ENCODE measurements at places on chromosomes 16 and 17.

- DNase-seq, result peak; percentile 20
Measured at GRCh38 chr16:15640966-15641365, 2.0 kb downstream of the MARF1 start.

DNA sequence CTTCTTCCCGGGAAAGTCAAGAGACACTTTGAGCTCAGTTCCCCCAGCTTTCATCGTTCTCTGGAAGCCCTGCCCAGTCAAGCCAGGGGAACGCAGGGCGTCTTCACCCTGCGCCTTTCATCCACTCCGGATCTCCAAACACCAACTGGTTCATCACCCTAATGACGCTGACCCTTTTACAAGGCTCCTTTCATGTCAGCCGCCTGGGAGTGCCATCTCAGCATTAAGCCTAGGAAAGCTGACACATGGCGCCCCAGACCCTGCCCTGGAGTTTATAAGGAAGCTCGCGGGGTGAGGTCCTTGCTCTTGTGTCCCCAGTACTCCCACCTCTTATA is 594 bp upstream of the DNAJC7 start:
- DNase-seq, result no peak

- no peak for DNase-seq
Measured at GRCh38 chr17:58121925-58122324, 26.3 kb upstream of the OR4D1 start.

DNA sequence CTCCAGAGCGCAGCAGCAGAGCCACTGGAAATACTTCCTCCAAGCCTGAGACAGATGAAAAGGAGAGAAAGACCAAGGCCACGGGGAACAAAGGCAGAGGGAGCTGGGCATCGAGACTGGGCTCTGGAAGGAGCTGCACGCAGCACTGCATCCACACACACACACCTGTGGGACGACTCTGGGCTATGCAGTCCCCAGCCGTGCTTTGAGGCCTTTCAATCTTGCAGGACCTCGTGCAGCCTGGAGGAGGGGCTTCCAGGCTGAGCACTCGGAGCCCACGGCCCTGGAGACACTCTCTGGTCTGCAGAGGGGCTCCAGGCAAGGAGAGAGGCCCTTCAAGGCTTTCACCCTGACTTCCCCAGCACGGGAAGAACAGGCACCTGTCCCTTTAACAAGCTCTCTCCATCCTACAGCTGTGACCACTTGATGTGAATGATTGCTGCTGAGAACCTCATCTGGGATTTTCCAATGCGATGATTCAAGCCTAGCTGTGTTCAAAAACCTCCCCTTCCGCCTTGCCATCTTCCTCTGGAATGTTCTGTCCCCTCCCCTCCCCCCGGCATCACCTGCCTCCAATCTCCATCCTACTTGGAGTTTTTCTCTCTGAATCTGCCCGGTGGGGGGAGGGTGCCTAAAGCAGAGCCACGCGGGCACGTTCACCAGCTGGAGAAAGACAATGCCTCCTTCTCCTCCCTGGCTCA is 37.5 kb downstream of the RBFOX3 start:
- DNase-seq, result no peak

DNA sequence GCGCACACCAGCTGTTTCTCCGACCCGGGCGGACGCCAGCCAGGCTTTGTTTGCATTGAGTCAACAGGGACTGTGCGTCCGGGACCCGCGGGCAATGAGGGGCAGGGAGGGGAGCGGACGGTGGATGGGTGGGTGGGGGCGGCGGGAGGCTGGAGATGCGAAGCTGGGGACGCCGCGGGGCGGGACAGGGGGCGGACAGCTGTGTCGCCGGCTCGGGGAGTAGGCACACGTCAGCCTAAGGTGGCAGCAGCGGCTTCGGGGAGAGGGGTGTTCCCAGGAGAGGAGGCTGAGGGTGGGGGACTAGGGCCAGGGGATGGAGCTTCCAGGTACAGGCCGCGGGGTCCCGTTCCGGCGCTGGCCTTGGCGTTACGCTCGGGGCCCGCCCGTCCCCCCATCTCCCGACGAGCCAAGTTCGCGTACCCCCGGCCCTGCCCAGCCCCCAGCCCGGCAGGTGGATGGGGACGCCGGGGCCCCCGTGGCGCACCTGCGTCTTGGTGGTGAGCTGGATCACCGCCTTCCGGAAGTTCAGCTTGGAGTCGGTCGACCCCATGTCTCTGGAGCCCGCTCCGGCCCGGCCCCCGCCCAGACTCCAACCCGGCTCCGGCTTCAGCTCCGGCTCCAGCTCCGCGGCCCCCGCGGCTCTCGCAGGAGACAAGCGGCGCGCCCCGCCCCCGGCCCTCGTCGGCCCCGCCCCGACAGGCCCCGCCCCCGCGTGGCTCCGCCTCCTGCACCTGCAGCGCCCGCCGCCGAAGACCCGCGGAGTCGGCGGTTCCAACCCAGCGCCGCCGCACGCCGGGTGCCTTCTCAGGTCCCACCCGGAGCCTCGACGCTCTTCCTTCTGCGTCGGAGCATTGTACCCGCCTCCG is at the start of gene HID1:
Gene HID1 (minus strand): TSS at position 653 of the 866 bp plus-strand sequence. CDS start 103 bp downstream, at position 550.
- DNase-seq, result peak; percentile 93

DNA sequence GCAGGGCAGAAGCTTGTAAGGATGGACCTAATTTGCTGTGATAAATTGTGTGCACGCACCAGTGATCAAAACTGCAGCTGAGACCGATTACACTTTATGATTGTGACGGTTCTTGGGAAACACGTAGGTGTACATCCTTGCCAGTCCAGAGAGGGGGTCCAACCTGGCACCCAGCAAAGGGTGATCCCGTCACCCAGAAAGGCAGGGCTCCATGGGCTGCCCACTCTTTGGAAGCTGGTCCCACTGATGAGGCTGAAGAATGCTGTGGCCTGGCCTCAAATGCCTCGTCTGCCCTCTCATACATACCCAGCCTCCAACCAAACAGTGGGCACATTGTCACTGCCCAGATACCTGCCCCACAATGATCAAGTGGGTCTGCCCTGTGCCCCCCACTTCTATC is 132.0 kb downstream of the C16orf78 start:
- DNase-seq, result no peak

DNA sequence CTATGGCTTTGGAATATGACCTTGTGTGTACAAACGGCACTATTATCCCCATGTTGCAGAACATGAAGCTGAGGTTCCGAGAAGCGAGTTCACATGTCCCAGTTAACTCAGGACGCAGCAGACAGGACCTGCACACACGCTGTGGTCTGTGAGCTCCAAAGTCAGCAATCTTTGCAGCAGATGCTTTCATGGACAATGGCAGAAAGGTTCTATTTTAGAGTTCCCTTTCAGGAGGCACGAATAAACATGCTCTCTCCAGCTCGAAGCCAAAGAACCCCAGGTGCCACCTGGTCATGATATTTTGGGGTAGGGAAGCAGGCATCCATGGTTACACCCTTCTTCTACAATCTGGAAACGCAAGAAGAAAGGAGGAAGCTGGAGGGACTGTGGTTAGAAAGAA is 412.0 kb downstream of the TMEM114 start:
- no peak for DNase-seq

- no peak for DNase-seq
Measured at GRCh38 chr17:76155988-76156661, 15.1 kb upstream of the FOXJ1 start.

- no peak for DNase-seq
Measured at GRCh38 chr16:72894293-72895151, 153.4 kb downstream of the ZFHX3 start.

DNA sequence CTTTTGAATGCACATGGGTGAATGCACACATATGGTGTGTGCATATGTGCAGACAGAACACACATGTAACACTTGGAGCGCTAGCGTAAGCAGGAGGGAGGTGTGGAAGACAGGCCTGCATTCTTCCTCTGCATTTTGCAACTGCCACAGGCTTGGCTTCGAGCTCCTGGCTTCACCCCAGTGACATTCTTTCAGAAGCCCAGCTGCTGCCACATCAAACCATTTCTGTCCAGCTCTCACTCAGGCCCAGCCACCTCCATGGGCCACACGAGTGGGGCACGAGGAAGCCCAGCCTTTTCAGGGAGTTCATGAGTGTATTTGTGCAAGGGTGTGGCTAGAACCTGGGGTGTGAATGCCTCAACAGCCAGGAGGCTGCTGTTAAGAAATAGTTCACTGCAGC is 18.8 kb downstream of the LGALS3BP start:
- DNase-seq, result no peak

DNA sequence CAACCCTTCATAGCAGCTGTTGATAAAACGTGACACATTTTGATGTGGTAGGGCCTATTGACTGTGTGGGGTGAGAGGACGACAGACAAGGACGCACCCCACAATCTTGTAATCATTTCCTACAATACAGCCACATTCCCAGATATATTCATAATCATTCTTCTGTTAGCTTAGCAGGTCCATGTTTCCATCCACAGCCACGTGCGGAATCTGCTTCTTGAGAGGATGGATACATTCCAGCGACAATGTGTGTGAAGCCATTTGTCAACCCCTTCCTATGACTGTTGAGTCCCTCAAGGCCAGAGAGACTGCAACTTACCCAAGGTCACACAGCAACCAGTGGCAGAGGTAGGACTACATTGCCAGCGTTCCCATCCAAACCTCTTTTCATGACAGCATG is 8.7 kb upstream of the COPS3 start:
- no peak for DNase-seq

GRCh38 chr17:38619937-38620550 is 14.3 kb upstream of the SRCIN1 start:
- no peak for DNase-seq

DNA sequence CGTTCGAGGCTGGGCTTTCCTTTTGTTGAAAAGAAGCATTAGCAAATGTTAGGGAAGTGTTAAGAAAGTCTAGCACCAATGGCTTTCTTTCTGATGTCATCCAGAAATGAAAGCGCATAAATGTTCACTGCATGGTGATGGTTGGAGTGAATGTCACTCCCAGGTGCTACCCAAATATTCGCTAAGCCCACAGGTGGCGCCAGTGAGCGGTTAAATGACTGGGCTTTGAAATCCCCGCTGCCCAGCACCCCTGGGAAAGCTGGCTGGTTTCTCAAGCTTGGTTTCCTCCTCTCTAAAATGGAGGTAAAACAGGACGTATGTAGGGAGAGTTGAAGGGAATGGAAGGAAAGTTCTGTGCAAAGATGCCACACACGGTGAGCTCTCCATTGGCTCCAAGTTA is 104.4 kb downstream of the IRX5 start:
- DNase-seq, result peak; percentile 78

DNA sequence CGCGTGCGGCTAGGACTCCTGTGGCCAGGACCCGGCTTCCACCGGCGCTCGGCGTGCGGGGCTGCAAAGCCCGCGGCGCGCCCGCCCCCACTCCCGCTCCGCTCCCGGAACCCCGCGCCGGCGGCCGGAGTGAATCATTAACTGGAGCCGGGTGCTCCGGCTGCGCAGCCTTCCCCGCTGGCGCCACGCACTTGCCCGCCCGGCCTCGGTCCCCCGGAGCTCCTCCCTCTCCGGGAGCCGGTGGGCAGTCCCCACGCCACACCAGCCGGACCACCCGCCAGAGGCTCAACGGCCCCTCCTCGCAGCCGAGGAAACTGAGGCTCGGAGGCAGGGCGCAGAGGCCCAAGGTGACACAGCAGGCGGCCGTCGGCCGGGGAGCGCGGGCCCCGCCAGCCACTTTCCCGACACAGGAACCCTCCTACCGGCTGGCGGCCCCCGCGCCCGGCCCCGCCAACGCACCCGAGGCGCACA is 580 bp downstream of the BCAR1 start:
- DNase-seq, result no peak

DNA sequence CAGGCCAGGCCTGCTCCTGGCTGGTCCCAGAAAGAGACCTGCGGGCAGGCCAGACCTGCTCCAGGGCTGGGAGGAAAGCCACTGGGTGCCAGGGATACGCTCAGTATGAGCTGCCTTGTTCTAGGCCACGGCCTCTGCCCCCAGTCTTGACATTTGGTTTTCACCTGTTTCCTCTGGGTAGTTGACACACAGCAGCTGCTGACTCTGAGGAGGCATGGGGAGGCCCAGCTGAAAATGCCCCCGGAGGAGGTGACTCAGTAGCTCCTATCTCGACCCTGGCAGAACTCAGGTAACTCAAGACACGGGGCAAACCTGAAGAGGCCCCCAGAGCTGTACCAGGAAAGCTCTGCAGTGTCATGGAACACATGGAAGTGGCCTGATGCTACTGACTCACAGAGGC is 13.9 kb upstream of the ADGRG1 start:
- peak; percentile 76 for DNase-seq

- DNase-seq, result peak; percentile 26
Measured at GRCh38 chr17:16910341-16910740, 61.6 kb downstream of the TNFRSF13B start.

GRCh38 chr16:85002608-85003007 is 8.7 kb downstream of the ZDHHC7 start:
- DNase-seq, result no peak

DNA sequence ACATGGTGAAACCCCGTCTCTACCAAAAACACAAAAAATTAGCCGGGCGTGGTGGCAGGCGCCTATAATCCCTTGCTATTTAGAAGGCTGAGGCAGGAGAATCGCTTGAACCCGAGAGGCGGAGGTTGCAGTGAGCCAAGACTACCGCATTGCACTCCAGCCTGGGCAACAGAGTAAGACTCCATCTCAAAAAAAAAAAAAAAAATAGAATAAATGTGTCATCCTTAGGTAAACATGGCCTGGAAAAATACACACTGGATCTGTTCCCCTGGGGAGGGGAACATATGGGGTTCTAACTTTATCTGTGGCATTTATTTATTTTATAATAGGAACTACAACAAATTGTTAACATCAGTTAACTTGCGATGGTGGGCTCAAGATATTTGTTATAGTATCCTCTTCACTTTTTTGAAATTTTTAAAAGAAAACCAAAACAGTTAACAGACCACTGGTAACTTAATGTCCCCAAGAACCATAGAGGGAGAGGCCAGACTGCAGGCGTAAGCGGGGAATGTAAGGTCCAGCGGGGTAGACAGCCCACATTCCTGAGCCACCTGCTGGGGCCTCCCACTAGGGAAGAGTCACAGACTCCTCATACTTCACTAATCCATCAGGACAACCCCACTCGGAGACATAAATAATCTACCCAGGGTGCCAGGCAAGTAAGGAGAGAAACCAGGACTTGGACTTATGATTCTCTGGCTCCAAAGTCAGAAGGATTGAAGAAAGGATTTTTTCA is 12.5 kb upstream of the TXNDC11 start:
- no peak for DNase-seq

GRCh38 chr16:48117217-48118105 is 38.3 kb downstream of the ABCC12 start:
- DNase-seq, result peak; percentile 88

DNA sequence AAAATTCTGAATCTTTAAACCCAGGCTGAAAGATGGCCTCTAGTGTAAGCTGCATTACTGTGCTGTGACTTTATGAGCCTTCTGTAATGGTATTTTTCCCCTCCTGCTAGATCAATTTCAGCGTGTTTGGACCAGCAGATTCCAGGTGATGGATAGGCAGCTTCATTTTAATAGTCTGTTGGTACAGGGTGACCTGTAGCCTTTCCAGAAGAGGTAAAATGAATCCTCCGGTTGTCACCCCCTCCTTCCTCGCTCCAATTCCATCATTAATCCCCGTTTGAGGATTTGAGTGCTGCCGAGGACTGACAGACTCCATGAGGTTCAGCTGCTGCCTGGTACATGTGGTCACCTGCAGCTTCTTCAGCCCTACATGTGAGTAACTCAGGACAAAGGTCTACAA is 48.9 kb downstream of the MYH3 start:
- DNase-seq, result no peak

GRCh38 chr17:74680941-74681340 is 31.8 kb downstream of the CD300LF start:
- DNase-seq, result no peak

- peak; percentile 40 for DNase-seq
Measured at GRCh38 chr16:3642397-3643094, 11.9 kb upstream of the DNASE1 start.

- DNase-seq, result no peak
Measured at GRCh38 chr16:85878875-85879274, 20.1 kb upstream of the IRF8 start.
